Right renal cortex interstitium (tissue), 3 donors: ENCODE measurements at places on chromosomes 3 and 15.

DNA sequence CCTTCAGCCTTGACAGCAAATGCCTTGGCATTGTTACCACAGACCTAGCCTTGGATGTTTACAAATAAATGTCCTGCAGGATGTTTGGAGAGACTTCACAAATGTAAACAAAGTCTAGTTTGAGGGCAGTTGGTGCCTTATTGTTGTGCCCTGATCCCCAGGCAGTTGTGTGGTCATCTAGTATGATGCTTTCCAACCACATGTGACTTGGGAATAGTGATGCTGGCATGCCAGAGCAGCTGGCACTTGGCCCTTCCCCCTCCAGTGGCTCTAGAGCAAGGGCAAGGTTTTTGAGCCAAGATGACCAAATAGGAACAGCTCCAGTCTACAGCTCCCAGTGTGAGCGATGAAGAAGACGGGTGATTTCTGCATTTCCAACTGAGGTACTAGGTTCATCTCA is 258.2 kb downstream of the ADAMTS17 start:
- no peak for DNase-seq

- DNase-seq = no peak
Observed at GRCh38 chr3:62874711-62875557, at the start of gene CADPS. Gene CADPS (minus strand): TSS chr3:62875416. CDS start chr3:62875029, 387 bp downstream.

DNA sequence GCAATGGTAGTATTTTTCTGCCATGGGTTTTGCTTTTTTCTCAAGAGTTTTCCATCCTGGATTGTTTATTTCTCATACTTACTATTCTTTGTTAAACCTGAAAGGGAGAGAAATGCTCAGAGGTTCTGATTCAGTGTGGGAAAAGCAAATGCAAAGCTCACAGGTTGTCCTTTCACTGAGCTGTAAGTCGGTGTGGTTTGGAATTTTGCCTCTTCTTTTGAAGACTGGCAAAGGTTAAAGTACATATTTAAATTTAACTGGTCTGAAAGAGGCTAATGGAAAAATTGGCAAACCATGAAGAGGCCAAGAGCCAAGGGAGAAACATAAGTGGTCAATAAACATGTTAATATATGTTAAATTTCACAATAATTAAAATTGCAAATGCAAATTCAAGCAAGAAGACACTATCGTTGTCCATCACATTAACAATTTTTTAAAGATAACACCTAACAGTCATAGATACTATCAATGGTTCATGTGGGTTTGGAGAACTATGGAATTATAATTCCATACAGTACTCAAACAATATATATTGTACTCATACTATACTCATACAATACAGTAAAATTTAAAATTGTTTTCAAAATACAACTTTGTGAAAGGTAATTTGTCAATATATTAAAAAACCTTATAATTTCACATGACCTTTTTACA is 246.8 kb upstream of the STT3B start:
- DNase-seq = no peak

DNA sequence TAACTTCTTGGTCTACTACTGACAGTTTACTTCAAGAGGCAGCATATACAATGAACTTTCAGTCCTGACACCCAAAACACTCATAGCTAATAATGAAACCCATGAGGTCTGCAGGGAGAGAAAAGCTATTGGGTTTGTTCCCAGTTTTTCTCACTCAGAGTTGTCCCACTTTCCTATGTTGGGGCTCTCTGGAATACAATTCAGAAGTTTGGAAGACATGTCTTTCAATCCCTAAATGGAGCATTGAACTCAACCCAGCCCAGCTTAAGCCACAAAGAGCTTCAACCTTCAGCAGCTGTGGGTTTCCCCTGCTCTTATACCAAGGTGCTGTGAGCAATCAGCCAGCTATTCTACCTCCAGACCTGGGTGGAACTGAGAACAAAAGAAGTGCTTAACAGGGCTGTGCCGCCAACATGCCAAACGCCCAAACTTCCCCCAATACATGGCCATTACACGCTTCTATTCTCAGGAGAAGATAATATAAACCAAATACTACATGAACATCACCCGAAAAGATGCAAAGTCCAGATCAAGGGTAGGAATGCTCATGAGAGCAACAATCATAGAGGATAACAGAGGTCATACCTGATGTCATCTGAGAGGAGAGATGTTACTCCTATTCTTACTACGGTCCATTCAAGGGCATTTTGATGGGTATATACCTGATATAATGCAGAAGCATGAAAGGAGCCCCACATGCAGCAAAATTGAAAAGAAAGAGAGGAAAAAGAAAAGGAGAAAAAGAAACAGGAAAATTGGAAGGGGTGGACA is 131.2 kb upstream of the TGFBR2 start:
- no peak for DNase-seq

DNA sequence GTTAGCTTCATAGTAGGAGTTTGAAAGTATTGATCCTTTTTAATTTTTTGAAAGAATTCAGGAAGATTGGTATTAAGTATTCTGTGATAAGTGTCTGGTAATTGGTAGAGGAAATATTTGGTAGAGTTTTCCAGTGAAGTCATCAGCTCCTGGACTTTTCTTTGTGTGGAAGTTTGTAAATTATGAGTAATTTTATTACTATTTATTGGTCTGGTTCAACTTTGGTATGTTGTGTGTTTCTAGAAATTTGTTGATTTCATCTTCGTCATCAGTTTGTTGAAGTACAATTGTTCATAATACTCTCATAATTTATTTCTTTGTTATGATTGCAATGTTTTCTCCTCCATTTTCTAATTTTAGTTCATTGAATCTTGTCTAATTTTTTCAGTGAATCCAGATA is 832.0 kb downstream of the OTOL1 start:
- DNase-seq = no peak

GRCh38 chr15:50890751-50891150 is 17.7 kb upstream of the AP4E1 start:
- DNase-seq = no peak

- no peak for DNase-seq
Observed at GRCh38 chr15:60126200-60126599, 122.1 kb downstream of the FOXB1 start.

DNA sequence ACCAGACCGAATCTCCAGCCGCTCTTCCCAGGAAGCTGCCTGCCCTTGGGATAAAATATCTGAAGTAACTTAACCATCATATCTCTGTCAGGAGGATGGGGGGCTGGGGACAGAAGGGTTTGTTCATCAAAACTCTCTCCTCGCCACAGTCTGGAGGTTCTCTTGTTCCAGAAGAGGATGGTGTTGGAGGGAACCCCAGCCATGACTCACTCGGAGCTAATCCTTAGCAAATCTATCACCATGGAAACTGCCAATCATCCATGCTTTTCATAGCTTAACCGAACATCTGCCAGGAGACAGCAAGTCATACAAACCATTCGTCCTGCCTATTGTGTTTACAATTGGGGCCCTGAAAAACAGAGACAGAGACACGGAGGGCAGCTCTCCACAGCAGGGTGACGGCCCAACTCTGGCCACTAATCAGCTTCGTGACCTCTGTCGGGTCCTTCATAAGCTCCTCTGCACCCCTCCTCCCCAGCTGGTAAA is 73.8 kb upstream of the HEG1 start:
- DNase-seq = no peak

DNA sequence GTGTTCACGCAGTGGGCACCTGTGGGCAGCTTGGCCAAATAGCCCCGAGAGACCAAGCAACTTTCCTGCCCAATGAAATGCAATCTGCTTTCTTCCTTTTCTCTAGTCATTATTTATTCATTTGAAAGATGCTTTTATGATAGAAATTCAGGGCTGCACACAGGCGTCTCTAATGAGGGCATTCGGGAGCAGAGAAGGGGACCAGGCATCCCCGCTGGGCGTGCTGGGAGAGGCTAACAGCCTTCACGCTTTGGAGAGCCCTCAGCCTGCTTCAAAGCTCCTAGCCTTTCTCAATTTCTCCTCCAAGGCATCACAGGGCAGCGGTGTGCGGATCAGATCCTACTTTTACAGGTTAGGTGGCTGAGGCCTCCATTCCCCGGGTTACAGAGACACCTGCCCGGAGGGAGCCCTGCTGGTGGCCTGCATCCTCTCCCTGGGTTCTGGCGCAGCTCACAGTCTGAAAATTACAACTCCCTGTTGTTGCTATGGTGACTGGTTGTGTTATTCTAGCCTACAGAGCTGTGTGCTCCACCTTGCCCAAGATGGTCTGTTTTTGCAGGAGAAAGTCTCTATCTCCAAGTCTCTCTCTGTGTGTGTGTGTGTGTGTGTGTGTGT is 21.8 kb upstream of the KLF13 start:
- DNase-seq = no peak

GRCh38 chr3:147940405-147941193 is 531.4 kb downstream of the ZIC1 start:
- DNase-seq = no peak

GRCh38 chr3:54792584-54792983 is 135.3 kb downstream of the LRTM1 start:
- no peak for DNase-seq

GRCh38 chr3:131561511-131561910 is 58.7 kb upstream of the MRPL3 start:
- no peak for DNase-seq

- no peak for DNase-seq
Observed at GRCh38 chr15:68305420-68305871, 27.9 kb downstream of the FEM1B start.
